HL-60 (cell line): ENCODE measurements at places on chromosomes 11 and 22.

GRCh38 chr11:126408496-126408895 lies 53.0 kb downstream of the ST3GAL4 start:
- no peak for DNase-seq

GRCh38 chr11:24833573-24833972 lies 336.7 kb downstream of the LUZP2 start:
- DNase-seq = no peak

GRCh38 chr11:35822815-35823495 lies 120.9 kb upstream of the LDLRAD3 start:
- DNase-seq = no peak

DNA sequence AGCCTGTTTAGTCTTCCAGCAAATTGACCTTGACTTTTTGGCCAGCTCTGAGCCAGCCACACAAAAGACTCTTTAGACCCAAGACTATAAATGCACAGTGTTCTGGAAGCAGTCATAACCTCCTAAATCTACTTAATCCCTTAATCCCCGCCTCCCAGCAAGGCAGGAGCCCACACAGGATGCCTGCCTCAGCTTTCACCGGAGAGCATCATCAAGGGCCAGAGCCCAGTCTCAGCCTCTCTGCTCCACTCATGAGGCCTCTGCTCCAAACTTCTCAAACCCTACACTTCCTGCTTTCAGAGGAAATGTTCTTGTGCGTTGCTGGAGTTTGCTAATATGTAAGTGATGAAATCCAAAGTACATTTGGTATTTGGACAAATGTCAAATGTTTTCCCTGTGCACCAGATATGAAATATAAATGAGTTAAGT lies 57.9 kb upstream of the FSHB start:
- no peak for DNase-seq

DNA sequence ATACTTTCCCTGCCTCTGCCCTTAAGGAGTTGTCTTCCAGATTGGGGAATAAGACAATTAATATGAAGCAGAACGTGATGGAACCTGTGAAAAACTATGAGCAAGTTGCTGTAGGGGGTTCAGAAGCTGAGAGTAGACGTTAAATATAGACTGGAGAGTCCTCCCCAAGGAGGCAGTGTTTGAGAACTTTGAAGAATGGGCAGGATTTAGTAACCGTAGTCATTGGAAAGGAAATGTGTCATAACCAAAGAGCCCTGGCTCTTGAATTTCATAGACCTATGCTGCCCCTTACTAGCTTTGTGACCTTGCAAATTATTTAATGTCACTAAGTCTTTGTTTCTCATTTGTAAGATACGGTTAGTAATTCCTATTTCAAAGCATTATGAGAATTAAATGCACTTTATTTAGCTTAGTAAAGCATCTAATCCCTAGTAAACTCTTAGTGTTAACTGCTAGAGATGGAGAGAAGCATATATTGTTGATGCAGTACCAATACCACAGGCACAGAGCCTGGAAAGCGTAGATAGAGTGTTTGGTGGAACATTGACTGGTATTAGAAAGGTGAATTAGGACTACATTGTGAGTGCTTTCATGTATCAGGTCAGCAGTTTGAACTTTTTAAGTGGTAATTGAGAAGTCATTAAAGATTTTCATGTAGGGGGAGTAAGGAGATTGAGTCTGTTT lies 54.1 kb downstream of the MCAM start:
- DNase-seq = no peak

DNA sequence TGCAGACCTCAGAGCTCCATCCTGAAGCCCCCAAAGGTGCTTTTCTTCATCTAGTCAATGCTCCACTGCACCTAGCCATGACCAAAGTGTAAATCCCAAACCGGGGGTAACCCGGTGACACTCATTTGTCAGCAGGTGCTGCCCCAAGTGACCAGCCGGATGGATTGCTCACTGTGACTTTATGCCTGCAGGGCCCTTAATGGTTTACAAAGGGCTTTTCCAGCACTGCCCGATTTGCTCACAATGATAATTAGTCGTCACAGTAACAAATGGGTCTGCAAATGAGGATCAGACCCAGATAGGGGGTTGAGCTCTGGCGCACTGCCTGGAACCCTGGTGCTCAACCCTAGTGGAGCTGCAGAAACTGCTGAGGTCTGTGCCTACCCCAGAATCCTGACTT lies 45.7 kb upstream of the CD5 start:
- no peak for DNase-seq

DNA sequence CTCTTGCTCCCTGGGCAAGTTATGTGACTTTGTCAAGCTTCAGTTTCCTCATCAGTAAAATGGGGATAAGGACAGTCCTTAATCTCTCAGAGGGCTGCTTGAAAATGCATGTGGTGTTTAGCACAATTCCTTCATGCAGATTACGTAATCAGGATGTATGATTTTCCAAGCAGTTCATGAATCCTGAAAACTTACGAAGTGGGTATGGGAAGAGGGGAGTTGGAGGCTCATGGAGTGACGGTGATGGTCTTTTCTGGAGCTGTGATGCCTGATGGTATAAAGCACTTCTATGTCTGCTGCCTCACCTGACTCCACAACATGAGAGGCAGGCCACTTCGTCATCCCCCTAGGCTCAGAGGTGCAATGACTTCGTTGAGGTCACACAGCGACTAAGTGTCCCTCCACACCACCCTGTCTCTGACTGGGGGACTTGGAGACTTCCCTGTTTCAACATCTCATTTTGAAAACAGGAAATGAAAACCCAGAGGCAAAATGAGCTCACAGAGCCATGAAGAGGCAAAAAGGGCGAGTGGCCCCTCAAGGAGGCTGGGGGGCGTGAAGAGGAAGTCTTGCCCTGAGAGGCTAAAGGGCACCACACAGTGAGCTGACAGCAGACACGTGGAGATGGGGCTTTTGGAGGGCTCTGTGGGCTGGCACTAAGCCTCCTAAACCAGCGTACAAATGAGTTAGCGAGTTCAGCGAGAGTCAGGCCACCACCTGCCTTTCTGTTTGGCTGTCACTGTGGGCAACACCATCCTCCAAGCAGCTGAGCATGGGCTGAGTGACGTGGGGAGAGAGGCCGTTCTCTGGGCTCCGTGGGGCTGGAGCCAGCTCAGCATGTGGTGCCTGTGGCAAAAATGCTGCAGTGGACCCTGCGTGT lies 10.1 kb downstream of the MCM5 start:
- DNase-seq = peak; percentile 53

DNA sequence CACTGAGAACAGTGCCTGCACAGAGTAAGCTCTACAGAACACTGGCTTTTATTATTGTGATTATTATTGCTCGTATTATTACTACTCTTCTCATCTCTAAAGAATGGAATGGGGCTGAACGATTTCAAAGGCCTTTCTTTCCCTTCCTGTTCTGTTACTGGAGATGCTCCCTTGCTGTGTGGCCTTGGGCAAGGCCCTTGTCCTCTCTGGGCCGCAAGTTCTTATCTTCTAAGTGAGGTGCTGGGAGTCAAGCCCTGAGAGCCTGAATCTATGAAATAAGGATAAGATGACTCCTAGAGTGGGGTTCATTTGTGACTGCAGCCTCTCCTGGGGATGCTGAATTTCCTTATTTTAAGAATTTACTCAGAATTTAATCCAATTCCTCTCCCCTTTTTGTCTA lies 113.5 kb downstream of the FBXO7 start:
- DNase-seq = no peak

DNA sequence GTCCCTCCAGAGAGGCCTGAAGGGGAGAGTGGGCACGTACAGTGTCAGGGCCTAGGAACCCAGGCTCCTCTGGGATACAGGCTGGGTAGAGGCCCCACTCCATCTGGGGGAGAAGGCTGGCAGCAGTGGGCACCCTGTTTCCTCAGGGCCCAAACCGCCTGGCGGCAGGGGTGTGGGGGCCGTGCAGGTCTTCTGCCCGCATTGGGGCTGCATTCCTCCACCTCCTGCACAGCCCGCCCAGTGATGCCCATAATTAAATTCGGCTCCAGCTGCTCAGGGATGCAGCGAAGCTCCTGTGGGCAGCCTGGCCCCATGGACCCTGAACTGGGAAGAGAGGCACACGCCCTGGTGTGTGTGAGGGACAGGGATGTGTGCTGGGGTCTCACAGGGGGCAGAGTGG lies 35.4 kb downstream of the KCNQ1OT1 start:
- no peak for DNase-seq

DNA sequence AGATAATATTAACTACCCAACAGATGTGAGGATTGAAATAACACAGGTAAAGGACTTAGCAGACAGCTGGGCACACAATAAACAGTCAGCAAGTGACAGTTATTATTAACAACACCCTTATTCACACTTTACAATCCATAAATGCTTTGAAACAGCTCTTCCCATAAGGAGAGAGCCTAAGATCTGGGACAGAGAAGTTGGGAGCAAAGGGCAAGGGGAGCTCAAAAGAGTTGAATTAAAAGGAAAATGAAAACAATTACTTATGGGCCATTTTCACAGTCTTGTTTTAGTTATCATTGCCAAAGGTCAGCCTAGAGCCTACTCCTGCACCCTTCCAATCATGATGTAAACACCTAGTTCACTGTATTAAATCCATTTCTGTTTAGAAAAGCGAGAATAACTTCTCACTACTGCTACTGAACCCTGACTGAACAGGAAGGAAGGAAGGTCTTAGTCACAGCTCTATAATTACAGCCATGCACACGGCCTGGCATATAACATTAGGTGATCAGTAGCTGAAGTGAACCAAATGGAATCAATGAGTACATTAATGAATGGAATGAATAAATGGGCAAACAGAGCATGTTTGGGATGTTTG lies 111.3 kb downstream of the PLEKHA7 start:
- DNase-seq = no peak

DNA sequence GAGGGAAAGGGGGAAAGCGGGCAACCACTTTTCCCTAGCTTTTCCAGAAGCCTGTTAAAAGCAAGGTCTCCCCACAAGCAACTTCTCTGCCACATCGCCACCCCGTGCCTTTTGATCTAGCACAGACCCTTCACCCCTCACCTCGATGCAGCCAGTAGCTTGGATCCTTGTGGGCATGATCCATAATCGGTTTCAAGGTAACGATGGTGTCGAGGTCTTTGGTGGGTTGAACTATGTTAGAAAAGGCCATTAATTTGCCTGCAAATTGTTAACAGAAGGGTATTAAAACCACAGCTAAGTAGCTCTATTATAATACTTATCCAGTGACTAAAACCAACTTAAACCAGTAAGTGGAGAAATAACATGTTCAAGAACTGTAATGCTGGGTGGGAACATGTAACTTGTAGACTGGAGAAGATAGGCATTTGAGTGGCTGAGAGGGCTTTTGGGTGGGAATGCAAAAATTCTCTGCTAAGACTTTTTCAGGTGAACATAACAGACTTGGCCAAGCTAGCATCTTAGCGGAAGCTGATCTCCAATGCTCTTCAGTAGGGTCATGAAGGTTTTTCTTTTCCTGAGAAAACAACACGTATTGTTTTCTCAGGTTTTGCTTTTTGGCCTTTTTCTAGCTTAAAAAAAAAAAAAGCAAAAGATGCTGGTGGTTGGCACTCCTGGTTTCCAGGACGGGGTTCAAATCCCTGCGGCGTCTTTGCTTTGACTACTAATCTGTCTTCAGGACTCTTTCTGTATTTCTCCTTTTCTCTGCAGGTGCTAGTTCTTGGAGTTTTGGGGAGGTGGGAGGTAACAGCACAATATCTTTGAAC lies 6.8 kb downstream of the MALAT1 start:
- peak; percentile 38 for DNase-seq

DNA sequence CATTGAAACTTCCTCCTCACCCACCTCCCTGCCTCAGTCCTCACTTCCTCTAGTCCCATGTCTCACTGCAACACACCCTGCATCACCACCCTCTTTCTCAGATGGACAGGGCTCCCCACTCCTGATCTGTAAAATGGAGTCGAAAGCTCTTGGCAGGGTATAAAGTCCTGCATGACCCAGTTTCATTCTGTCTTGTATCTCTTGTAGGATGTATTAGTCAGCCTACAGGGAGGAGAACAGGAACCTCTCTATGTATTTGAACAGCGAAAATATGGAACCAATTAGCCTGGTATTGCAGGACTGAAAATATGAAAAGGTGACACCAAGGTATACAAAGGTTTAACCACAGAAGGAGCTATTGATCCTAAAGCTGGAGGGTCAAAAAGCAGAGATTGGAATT lies 156.9 kb upstream of the SNX19 start:
- no peak for DNase-seq

DNA sequence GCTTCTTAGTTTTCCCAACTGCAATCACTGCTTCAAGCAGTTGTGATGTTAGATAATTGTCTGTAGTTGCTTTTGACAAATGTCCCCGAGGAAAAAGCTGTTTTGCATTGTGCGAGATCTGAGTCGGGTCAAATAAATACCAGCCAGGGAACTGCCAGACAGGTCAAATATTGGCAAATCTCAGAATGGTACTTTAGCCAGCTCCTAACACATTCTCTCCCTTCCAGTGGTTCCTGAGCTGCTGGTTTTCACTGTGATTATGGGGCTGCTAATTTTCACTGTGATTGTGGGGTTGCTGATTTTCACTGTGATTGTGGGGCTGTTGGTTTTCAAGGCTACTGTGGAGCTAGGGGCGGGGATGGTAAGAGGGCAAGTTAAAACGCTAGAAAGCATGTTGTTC lies 14.3 kb downstream of the RASSF10 start:
- no peak for DNase-seq

DNA sequence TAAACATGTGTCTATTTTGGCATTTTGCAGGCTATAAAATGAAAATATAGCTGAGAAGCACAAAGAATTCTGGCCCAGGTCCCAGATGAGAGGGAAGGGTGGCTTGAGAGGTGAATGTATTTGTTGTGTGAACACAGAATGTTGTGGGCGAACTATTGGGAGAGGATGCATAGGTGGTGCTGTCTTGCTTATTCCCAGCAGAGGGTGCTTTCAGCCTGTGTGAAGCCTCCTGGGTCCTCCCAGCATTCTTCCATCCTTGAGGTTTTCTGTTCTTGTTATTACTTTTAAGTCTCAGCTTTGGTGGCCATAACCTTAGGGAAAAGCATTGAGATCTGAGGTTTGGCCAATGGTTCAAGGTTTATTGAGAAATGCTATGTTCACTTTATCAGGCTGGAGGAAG lies 108.7 kb upstream of the SNX19 start:
- DNase-seq = no peak

DNA sequence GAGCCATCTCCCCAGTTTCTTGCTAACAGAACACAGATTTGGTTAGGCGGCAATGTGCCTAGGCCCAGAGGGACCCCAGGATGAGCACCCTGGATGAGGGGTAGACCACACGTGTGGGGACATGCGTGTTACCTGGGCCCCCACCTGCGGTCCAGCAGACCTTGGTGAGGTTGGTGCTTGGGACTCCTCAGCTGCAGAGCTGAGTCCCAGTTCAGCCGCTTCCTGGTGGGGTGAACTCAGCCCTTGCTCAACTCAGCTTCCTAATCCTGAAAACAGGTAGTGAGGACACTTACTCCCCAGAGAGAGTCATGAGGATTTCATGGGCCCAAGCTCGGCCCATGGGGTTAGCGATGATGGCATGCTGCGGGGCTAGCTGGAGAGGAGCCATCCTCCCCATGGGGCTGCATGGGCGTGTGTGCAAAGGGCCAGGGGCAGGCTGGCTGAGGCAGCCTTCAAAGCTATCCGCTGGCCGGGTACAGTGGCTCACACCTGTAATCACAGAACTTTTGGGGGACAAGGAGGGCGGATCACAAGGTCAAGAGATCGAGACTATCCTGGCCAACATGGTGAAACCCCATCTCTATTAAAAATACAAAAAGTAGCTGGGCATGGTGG lies 46.9 kb upstream of the SHISAL1 start:
- no peak for DNase-seq
